IPS DF 19.7 (cell line): ENCODE measurements at places on chromosomes 4 and X.

DNA sequence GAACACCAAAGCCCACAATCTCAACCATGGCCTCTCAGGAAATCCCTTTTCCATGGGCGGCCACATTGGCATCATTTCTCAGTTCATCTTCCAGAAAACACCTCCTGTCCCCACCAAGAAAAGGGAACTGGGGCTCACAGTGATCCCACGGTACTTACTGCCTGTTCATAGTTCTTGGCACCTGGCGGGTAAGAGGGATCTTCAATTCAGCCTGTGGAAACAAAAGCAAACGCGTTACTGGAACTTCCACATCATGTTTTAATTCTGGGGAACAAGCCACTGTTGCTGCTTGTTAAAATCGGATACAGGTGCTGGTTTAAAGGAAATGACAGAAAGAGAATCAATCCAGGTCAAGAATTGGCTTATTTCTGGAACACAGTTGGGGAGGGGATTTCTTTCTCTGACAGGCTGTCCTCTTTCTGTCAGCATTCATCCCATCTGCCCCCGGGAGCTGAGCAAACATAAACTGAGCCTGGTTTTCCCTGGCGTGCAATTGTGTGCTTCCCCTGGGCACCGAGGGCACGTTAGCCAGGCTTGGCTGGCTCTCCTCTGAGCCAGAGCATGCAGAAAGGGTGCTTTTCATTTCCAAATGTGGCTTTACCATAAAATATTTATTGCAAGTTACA is 16.8 kb downstream of the CLNK start:
- DNase-seq, result no peak

- no peak for DNase-seq
These were observed 51.4 kb downstream of the ENOX2 start for GRCh38 chrX:130851569-130851968.

GRCh38 chr4:126269106-126269505 is 954.4 kb downstream of the FAT4 start:
- no peak for DNase-seq

DNA sequence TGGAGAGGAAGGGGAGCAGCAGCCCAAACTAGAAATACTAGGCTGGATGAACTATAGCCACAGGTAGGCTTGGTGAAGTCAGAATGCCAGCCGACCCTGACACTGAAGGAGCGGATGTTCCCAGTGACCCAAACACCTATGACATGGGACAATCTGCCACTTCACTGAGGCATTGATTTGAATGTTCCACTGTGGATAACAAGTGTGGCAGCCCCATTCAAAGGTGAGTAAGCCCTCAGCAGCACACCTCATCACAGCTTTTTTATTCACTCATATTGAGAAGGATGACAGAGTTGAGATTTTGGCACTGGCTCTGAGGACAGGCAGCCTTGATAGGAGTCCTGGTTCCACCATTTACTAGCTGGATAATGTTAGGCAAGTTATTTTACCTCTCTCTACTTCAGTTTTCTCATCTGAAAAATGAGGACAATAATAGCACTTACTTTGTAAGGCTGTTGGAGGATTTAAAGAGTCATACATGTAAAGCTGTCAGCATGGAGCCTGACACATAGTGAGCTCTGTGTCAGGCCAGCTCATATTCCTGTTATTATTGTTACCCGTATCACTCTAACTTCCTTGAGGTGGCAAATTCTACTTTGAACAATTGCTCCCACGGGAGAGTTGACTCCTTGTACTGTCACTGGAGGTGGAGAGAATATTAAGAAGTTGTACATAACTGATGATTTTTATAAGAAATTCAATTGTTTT is 114.6 kb downstream of the RASL11B start:
- no peak for DNase-seq

- no peak for DNase-seq
These were observed 9.1 kb upstream of the HSPA4L start for GRCh38 chr4:127772769-127773671.

GRCh38 chrX:1274786-1275185 is 6.2 kb downstream of the CSF2RA start:
- no peak for DNase-seq

DNA sequence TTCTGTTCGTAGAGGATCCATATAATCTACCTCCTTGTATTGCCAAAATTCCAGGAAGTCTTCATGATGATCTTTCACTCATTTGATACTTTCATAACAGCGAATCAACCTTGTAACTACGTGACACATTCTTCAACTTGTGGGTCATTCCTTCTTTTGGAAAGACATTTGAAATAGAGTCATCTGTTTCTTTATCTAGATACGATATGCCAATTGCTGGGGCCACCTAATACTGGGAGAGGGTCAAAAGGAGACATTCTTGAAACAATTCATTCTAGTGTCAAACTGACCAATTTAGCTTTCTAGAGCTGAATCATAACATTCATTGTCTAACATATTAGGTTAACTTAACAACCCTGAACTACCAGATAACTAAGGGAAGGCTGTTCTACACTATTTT is 62.9 kb upstream of the SMAD1 start:
- no peak for DNase-seq

DNA sequence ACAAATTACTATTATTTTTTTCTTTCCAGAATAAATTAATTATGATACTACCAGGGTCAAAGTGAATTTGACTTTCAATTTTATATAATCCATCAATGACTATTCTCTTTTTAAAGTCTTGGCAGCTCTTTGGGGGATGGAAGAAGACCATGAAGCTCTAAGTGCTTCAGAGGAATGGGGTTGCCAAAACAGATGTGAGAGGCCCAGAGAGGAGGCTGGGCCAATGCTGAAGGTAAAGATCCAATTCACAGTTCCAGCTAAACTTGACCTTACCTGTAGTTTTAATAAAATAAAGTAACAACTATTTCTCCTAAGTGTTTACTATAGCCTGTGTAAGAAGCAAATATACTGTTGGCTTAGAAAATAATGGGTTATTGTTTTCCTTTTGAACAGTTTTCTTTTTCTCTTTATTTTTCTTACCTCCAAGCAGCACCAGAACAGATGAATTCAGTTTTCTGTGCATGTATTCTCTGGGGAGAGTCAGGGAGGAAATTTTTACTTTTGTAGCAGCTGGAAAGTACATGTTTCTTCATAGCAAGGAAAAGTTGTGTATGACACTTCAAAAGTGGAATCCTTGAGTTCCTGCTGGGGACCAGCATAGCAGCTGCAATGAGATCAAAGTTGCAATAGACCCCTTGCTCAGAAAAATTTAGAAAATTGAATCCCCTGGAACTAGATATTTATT is 104.9 kb downstream of the CEP44 start:
- no peak for DNase-seq

DNA sequence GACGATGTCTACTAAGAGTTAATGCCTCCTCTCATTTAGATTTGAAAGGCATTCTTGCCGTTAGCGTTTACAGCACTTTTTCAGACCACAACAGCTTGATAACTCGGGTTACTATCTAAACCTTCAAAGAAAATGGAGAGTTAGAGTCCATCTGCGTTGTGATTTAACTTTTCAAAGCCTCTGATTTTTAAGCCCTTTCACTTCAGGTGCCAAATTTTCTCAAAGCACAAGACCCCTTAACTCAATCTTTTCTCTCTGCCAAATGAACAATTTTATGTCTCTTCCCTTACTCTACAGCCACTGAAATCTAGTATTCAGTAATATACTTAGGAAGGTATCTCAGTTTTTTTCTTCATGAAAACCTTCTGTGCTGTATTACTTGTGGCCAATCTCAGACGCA is 310.5 kb downstream of the TENM3 start:
- no peak for DNase-seq

GRCh38 chr4:83516042-83516772 is 19.7 kb upstream of the GPAT3 start:
- DNase-seq, result no peak

GRCh38 chrX:15989716-15990115 is 133.6 kb upstream of the GRPR start:
- no peak for DNase-seq

GRCh38 chr4:150578745-150579501 is 3.0 kb upstream of the MAB21L2 start:
- no peak for DNase-seq

GRCh38 chrX:47380268-47380667 is 9.9 kb downstream of the ZNF157 start:
- DNase-seq, result no peak

GRCh38 chrX:112866175-112866574 is 25.5 kb upstream of the AMOT start:
- DNase-seq, result no peak

DNA sequence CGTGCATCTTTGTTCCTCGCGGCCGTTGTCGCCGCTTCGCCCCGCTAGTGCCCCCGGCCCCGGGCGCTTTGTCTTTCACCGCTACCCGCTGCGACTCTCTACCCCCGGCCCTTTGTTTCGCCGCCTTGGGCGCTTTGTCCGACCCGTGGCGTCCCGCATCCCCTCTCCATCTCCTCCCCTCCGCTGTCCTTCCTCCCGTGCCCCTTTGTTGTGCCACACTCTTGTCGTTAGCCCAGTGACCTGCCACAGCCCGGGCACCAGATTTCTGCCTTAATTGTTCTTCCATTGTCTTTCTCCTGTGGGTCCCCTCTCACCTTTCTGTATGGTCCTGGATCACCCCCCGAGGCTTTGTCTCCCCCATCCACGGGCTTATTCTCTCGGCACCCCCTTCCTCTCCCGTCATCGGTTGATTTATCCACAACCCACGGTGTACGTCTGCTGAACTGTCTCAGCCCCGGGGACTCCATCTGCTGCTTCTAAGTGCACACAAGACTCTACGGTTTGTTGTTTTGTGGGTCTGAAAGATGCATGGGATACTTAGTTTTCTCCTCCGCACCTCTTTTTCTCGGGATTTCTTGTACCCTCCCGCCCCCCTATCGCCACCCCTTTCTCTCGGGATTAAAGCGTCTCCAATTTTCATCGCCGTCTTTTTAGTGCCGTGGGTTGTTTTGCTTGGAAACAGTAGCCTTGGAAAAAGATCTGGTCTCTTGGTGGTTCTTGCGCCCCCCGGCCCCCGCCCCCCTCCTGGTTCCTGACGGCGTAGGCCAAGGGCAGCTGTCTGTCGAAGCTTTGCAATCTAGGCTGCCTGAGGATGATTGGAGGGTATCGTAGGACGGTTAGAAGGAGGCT is 783 bp downstream of the RBPJ start:
- DNase-seq, result no peak

GRCh38 chr4:52612341-52612740 is 46.8 kb downstream of the USP46 start:
- DNase-seq, result no peak

- DNase-seq, result no peak
These were observed 32.7 kb upstream of the ZNF280C start for GRCh38 chrX:130301405-130301804.

DNA sequence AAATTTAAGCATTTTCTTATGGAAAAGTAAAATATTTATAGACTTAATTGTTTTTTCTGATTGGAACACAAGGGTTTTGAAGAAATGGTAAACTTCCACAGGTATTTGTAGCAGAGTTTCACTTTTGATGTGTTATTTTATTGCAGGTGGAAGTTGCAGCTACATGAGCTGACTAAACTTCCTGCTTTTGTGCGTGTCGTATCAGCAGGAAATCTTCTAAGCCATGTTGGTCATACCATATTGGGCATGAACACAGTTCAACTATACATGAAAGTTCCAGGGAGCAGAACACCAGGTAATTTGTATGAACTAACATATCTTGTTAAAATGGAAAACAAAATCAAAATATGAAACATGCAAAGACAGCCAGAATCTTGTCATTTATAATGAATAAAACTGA is 117.4 kb downstream of the DIPK2B start:
- DNase-seq, result no peak

- no peak for DNase-seq
These were observed 637 bp downstream of the MAMLD1 start for GRCh38 chrX:150363561-150364346.

DNA sequence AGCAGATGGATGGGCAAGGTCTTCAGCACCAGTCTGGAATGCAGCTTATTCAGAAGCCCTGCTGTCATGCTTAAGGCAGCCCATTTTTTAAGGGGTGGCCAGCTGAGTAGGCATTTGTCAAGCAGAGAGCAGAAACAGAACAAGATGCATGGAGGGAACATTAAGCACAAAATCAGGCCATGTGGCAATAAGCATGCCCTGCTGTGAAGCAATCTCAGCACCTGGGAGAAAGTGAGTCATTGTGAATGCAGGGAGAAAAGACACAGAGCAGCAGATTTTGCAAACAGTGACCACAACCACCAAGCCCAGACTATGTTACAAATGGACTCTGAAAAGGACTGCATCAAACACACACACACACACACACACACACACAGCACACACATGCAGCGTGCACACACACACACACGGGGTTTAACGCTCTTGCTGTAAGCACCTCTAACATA is 94.1 kb upstream of the GALNT7 start:
- DNase-seq, result peak; percentile 96

GRCh38 chr4:77819404-77819842 is 255 bp upstream of the CNOT6L start:
- DNase-seq, result no peak

DNA sequence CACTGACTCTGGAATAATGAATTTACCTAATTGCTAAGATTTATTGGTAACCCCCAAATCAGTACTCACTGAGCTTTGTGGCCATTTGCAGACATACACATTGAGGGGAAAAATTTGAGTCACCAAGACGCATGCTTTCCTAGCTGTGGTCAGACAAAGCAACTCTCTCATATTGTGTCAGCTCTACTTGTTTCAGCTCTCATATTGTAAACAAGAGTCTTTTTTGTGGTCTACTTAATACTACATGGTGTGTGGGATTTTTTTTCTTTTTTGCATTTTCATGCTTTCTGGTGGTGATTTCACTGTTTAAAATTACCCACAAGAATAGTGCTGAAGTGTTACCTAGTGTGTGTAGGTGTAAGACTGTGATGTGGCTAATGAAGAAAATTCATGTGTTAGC is 428.2 kb upstream of the GALNT7 start:
- DNase-seq, result no peak

GRCh38 chr4:24330172-24330571 is 254.2 kb downstream of the DHX15 start:
- no peak for DNase-seq

DNA sequence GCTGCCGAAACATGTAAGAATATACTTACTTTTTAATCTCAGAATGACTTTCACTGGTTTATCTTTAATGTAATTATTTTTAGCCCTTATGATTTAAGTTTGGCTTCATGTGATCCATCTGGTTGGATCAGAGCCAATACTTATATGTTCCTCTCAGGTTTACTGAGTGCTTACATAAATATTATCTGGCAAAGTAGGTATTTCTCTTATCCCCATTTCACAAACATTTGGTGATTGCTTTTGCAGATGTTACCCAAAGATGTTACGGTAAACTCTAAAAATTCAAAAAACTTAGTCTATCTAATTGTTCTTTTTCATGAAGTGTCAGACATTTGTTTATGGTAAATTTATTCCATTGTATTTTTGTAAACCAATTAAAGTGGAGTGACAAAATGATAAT is 115.0 kb upstream of the TLL1 start:
- DNase-seq, result no peak

DNA sequence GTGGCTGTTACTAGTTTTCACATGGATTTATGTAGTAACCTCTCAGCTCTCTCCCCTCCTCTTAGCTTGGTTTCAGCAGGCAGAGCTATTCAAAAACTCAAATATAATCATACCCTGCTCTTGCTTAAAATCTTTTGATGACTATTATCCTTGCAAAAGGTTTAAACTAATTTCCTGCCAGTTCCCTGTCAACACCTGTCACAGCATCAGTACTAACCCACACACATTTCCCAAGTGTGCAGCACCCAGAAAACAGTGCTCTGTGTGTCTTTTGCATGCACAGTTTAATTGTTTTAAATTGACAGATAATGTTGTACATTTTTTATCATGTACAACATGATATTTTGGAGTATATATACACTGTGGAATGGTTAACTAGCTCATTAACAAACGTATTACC is 202.0 kb downstream of the PAPSS1 start:
- DNase-seq, result no peak
